ENCODE measurements at places on chromosomes 3 and 15. TPM values are rescaled to one million over a fixed set of nuclear protein-coding genes. Genes with fewer than 3 reads are reported as not detected.
A peak's percentile ranks its signal among the peaks of the same experiment; 100 is the strongest.

PLIN1 gene
- total RNA-seq = not detected

DNA sequence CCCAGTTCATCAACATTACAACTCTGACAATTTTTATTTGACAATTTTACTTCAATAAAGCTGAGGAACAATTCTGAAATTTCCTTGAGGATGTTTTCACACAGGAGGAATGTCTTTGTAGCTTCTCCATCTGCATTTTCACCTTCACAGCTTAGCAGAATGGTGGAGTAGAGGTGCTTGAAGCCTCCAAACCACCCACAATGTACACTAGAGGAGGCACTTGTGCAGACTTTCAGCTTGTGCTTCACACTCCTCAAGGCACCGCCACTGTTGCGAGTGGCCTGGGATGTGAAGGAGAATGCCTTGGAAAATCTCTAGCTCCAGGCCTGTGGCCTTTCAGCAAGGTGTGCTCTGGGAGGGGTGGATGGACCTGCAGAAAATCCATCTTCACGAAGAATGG, 181.9 kb downstream of the EPHB1 start:
- no peak for DNase-seq
- H3K27ac ChIP-seq = no peak overlapping the region
- no peaks in the 10 kb centered on the region for H3K27me3 ChIP-seq

SPATA12 gene
- not detected for total RNA-seq

PRTG gene
- total RNA-seq = not detected

- peaks cover 43% of the 10 kb centered on the region for H3K4me1 ChIP-seq
- H3K27me3 ChIP-seq = no peaks in the 10 kb centered on the region
- H3K36me3 ChIP-seq = peaks cover 59% of the 10 kb centered on the region
These were observed 2.4 kb downstream of the RPL39L start for GRCh38 chr3:187136936-187137335.

DNA sequence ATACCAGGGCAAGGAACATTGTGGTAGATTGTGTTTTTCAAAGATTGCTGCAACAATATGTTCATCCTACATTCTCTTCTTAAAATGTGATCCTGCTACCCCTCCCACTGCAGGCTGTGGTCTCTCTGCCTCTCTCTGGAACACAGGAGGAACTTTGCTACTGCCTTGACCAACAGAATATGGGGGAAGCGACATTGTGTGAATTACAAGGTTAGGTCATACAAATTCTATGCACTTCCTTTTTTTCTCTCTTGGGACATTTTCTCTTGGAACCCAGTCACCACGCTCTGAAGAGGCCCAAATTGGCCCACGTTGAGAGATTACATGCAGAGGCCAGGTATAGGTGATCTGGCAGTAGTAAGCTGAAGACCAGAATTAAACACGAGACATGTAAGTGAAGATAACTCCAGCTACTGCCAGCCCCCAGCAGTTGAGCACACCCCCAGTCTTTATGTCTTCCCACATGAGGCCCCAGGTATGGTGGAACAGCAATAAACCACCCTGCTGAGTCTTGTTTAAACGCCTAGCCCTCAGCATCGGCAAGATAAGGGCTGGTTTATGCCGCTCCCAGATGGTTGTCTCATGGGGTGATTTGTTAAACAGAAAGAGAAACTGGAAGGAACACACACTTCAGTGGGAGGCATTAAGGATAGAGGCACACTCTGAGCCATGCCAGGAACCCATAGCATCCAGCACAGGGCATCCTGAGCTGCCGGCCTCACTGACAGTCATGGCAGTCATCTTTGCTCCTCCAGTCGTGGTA, 59.9 kb downstream of the FAM43A start:
- H3K36me3 ChIP-seq = no peaks in the 10 kb centered on the region
- no peaks in the 10 kb centered on the region for H3K27me3 ChIP-seq
- H3K4me1 ChIP-seq = no peaks in the 10 kb centered on the region
- H3K4me3 ChIP-seq = no peak overlapping the region
- DNase-seq = no peak

DNA sequence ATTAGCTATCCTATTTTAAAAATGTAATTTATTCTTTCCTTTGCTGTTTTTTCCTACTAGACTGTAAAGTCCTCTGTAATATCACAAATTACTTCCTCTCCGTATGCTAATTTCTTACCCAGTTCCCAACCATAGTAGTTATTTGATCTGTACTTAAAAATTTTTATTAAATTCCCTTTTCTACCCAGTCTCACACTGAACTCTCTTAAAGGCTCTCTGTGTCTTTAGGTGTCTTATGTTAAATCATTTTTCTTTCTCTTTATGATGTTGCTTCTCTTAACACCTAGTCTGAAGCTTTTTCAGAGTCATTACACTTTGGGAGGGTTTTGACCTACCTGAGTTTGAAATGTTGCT, 378.6 kb downstream of the NSUN3 start:
- H3K4me3 ChIP-seq = no peak overlapping the region
- H3K4me1 ChIP-seq = no peaks in the 10 kb centered on the region
- no peaks in the 10 kb centered on the region for H3K36me3 ChIP-seq
- no peak for DNase-seq
- H3K27ac ChIP-seq = no peak overlapping the region
- no peaks in the 10 kb centered on the region for H3K27me3 ChIP-seq

KLHL40 gene
- total RNA-seq = not detected

- DNase-seq = no peak
- H3K27ac ChIP-seq = no peak overlapping the region
- no peaks in the 10 kb centered on the region for H3K36me3 ChIP-seq
- peaks cover 3% of the 10 kb centered on the region for H3K27me3 ChIP-seq
- peaks cover 3% of the 10 kb centered on the region for H3K4me1 ChIP-seq
These were observed 16.0 kb downstream of the H1-8 start for GRCh38 chr3:129558772-129559564.

- H3K4me1 ChIP-seq = peaks cover 2% of the 10 kb centered on the region
- no peak overlapping the region for H3K27ac ChIP-seq
- DNase-seq = no peak
These were observed 171.5 kb downstream of the RPLP1 start for GRCh38 chr15:69624155-69624520.

- H3K36me3 ChIP-seq = peaks cover 35% of the 10 kb centered on the region
- H3K4me1 ChIP-seq = peaks cover 49% of the 10 kb centered on the region
- H3K4me3 ChIP-seq = no peak overlapping the region
- peak overlapping the region; percentile 15 for H3K27ac ChIP-seq
- no peak for DNase-seq
These were observed 13.8 kb downstream of the SQOR start for GRCh38 chr15:45648521-45649200.

GRCh38 chr15:28975766-28976179, 90.0 kb downstream of the APBA2 start:
- H3K4me1 ChIP-seq = peaks cover 15% of the 10 kb centered on the region
- H3K36me3 ChIP-seq = no peaks in the 10 kb centered on the region
- peaks cover 2% of the 10 kb centered on the region for H3K27me3 ChIP-seq
